ENCODE measurements at places on chromosomes 4 and X. TPM values are rescaled to one million over a fixed set of nuclear protein-coding genes. Genes with fewer than 3 reads are reported as not detected.
A peak's percentile ranks its signal among the peaks of the same experiment; 100 is the strongest.

SPANXN4 gene
- not detected for total RNA-seq

DNA sequence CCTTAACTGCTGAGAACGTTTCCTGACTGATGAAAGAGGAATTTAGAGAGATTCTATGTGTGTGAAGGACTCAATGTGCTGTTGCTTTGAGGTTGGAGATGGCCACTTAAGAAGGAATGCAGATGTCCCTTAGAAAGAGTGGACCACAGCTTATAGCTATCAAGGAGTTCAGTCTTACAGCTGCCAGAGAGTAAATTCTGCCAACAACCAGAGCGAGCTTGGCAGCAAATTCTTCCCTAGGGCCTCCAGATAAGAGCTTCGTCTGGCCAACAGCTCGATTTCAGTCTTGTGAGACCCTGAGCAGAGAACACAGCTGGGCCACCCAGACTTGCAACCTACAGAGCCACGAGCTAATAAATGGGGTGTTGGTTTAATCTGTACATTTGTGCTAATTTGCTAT is 21.8 kb downstream of the MID1 start:
- H3K4me1 ChIP-seq: no peaks in the 10 kb centered on the region
- H3K27ac ChIP-seq: no peak overlapping the region
- no peaks in the 10 kb centered on the region for H3K27me3 ChIP-seq
- H3K4me3 ChIP-seq: no peak overlapping the region
- H3K36me3 ChIP-seq: no peaks in the 10 kb centered on the region
- DNase-seq: no peak

DNA sequence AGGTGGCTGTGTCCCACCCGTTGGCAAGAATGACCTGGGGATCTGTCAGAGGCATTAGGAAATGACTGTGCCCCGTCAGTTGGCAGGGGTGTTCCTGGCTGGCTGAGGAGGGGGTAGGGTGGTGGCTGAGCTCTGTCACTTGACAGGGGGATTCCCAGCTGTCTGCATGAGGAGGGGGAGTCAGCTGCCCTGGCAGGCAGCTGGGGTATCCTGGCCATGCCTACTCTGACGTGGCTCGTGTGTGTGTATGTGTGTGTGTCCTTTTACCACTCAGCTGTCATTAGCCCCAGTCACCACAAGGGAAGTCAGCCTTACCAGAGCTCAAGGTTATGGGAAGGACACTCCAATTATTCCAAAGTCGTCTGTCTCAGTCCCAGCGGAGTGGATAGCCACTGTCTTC is 93.2 kb downstream of the EFNB1 start:
- H3K27me3 ChIP-seq: no peaks in the 10 kb centered on the region
- DNase-seq: no peak
- no peaks in the 10 kb centered on the region for H3K4me1 ChIP-seq
- no peak overlapping the region for H3K4me3 ChIP-seq
- H3K27ac ChIP-seq: no peak overlapping the region
- H3K36me3 ChIP-seq: no peaks in the 10 kb centered on the region

OPN1LW gene
- total RNA-seq: not detected

GRCh38 chr4:76984127-76984526 is 34.6 kb downstream of the SEPTIN11 start:
- peak overlapping the region; percentile 78 for H3K27ac ChIP-seq
- no peak for DNase-seq
- no peak overlapping the region for H3K4me3 ChIP-seq
- peaks cover 11% of the 10 kb centered on the region for H3K4me1 ChIP-seq
- H3K36me3 ChIP-seq: no peaks in the 10 kb centered on the region

FDCSP gene
- not detected for total RNA-seq

GRCh38 chr4:150212927-150213326 is 134.7 kb downstream of the DCLK2 start:
- peak overlapping the region; percentile 44 for H3K27ac ChIP-seq
- no peaks in the 10 kb centered on the region for H3K27me3 ChIP-seq
- H3K4me1 ChIP-seq: peaks cover 30% of the 10 kb centered on the region
- no peak for DNase-seq
